ENCODE measurements at places on chromosomes 2 and 18. TPM values are rescaled to one million over a fixed set of nuclear protein-coding genes. Genes with fewer than 3 reads are reported as not detected.

DNA sequence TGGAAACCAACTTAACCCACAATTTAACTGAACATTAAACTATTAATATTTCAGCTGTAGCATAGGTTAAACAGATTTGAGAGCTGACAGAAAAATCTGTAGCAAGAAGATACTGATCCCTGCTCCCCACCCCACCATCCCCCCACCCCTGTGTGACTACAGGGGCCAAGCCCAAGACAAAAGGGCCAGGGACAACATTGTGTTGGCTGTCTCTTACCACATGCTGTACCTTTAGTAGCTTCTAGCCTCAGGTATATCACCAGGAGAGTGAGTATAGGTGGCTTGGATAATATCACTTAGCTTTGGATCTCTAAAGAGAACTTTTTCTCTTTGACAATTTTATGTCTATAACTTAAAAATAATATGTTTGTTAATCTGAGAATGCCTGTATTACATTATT lies 140.7 kb downstream of the AGPS start:
- DNase-seq: no peak

GRCh38 chr2:64946769-64947247 lies 42.4 kb upstream of the SLC1A4 start:
- no peak for DNase-seq

GRCh38 chr2:39033980-39034379 lies 86.9 kb downstream of the SOS1 start:
- DNase-seq: no peak

DNA sequence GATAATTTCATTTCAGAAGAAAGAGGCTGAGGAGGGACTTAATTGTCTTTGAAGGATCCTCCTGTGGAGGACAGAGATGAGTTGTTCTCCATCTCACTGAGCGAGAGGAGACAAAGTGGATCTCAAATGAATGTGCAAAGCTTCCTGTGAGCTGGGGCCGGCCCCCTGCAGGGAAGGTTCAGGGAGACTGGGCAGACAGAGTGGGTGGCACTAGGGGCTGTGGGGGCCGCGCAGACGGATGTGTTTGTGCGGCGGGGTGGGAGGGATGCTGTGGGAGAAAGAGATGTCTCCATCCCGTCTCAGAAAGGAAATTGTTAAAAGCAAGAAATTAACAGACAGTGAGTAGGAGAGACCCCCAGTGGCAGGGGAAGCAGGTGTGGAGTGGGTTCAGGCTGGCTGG lies 29.1 kb downstream of the KLHL29 start:
- no peak for DNase-seq

The ALPP gene
- total RNA-seq: not detected

GRCh38 chr2:12487253-12488004 lies 229.3 kb upstream of the TRIB2 start:
- no peak for DNase-seq

DNA sequence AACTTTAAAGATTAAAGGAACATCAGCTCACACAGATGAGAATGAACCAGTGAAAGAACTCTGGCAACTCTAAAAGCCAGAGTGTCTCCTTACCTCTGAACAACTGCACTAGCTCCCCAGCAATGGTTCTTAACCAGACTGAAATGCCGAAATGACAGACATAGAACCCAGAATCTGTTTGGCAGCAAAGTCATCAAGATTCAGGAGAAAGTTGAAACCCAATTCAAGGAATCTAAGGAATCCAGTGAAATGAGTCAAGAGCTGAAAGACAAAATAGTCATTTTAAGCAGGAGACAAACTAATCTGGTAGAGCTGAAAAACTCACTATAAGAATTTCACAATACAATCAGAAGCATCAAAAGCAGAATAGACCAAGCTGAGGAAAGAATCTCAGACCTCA lies 72.0 kb downstream of the STRADB start:
- DNase-seq: no peak

DNA sequence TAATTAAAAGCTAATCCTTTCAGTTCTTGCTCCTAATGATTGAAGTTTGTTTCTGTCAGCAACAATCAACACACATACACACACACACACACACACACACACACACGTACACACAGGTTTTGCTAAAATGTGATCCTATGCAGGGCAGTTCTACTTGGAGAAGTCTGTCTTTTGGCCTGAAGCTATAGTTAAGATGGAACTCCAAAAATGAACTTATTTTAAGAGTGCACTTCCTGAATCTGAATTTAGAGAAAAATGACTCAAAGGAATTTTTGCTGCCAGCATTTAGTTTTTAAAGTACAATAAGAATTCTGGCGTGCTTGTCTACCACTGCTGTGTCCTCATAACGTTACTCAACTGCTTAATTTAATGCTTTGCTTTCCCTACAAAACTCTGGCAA lies 6.6 kb downstream of the GALNT5 start:
- no peak for DNase-seq

The TDRD15 gene
- not detected for total RNA-seq

GRCh38 chr2:72883356-72883962 lies 3.7 kb upstream of the SPR start:
- DNase-seq: no peak

DNA sequence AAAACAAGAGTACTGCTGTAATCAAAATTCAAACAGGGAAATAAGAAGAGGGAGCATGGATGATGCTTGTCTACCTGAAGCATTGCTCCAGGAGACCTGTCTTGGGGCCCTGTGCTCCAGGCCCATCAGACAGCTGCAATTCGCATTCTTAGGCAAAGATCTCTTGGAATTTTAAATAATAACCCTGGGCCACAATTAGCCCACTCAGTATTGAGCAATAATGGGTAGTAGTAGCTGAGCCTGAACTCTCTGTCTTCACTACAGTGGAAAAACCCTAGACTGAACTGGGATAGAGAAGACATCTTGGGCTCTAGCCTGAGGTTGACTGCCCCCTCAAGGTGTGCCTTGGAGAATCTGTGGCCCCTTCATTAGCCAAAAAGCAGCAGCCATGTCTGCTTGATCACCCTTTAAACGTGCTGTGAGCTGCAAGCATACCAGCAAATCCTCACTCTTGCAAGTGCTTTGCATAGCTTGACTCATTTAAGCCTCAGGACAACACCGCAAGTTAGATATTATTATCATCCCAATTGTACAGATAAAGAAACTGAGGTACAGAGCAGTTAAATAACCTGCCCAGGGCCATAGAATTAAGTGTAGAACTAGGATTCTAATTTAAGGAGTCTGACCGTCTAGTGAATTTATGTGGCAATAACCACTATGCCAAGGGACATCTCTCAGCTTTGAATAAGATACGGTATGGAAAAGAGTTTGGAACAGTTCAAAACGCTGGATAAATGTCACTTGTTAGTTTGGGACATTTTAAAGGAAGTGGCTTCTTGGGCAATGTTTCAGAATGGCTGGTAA lies 69.0 kb downstream of the DDX1 start:
- no peak for DNase-seq

The LIMS1 gene
- 109 TPM for total RNA-seq

The ALPI gene
- not detected for total RNA-seq

The FZD7 gene
- 0.42 TPM for total RNA-seq

The MERTK gene
- total RNA-seq: 0.20 TPM
